ENCODE measurements at places on chromosomes 16 and 17.

GRCh38 chr17:67349420-67349819, 17.0 kb downstream of the PSMD12 start:
- ATAC-seq = no peak

DNA sequence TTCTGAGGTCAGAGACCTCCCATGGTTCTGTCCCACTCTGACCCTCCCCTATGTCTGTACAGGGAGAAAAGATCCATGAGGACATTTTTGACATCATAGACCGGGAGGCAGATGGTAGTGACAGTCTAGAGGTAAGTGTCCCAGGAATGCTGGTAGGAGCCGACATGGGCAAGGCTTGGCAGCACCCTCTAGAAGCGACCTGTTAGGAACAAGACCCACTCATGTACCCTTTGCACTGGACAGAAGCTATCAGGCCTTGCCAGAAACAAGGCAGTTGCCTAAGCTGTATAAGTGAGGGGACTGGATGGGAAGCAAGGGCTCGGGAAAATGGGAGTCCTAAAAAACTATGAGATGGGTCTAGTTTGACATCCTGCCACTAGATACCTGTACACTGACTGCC, 2.5 kb downstream of the TUBG1 start:
- no peak for ATAC-seq

- no peak for ATAC-seq
Observed at GRCh38 chr17:41962111-41962510, 4.5 kb upstream of the CNP start.

DNA sequence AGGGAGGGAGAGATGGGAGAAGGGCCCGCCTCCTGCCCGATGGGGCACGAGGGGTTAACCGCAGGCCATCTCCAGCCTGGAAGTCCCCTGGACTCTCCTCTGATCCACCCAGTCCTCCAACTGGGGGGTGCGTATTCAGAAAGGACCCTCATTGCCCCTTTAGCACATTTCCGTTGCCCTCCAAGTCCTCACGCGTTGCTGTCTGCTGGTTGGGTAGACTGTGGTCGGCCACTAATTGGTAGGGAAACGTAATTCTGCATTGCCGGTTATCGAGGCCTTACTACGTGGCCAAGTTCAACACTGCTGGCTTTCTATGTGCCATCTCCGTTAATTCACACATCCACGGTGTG, 103.4 kb downstream of the FOXL1 start:
- no peak for ATAC-seq

DNA sequence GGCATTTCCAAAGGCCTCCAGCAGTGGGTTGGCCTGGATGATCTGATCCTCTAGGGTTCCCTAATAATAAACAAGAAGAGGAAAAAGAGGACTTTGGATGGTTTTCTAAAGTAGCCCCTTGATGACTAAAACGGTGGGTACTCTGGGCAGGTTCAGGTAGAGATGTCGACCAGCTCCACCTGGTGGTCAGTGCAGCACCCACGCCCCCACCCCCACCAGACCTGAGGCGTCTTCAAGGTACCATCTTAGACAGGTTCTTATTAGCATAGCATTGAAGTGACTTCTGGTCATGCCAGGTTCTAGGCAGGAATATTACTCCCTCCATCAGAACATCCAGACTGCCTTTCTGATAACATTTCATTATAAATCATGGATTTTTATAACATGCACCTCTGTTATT, 15.0 kb downstream of the MYH13 start:
- no peak for ATAC-seq

GRCh38 chr17:9098242-9098825, 77.0 kb downstream of the NTN1 start:
- ATAC-seq = no peak

DNA sequence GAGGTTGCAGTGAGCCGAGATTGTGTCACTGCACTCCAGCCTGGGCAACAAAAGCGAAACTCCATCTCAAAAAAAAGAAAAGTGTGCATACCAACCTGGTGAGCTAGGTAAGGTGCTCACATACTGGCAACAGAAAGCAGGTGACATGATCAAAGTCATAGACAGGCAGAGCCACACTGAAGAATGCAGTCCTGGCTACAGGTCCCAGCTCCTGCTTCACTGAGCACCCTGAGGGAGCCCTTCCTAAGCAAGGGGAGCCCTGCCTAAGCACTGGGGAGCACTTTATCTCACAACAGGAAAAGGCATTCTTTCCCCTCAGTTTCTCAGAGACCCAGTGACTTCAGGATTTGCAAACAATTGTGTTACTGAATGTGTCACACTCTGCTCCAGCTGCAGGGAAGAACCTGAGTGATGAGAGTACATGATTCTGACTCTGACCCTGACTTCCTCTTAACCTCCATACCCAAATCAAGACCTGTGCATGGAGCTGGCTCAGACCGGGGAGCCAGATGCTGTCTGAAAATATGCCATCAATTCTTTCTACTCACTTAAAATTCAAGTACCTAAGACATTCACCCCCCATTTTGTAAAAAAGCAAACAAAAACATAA, 40.5 kb downstream of the ANKRD11 start:
- ATAC-seq = no peak

DNA sequence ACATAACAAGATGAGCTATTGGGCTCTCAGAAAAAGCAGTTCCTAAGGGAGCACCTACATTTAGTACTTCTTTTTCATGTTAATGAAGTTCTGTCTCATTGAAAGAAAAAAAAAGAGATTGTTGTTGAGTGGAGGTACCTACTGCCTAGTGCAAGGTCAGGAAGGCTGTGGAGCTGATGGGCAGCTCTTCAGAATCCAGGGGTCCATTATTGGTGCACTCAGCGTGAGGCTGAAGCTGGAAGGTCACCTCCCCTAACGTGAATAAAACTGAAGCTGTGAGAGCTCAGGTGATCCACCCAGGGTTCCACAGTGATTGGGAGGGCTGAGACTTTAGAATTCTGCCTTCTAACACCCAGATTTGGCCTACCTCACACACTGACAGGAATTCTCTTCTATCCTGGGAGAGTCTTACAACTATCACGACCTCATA, 153.9 kb upstream of the TBX2 start:
- ATAC-seq = no peak

DNA sequence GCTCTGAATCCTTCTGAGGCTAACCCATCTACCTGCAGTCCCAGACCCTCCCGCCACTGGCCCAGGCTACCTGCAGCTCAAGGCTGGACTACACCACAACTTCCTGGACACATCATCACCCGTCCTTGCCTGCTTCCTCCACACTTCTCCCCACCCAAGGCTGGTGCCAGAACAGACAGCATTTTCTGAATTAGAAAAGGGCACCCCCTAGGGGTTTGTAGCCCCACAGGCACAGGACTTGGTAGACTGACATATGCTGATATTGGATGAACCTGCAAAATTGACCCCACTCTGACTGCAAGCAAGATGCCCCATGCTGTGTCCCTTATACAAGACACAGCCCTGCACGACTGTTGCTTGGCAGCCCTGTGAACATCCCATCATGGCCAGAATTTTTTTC, 271.5 kb upstream of the C16orf82 start:
- ATAC-seq = no peak

- no peak for ATAC-seq
Observed at GRCh38 chr16:17858061-17858460, 387.3 kb upstream of the XYLT1 start.

DNA sequence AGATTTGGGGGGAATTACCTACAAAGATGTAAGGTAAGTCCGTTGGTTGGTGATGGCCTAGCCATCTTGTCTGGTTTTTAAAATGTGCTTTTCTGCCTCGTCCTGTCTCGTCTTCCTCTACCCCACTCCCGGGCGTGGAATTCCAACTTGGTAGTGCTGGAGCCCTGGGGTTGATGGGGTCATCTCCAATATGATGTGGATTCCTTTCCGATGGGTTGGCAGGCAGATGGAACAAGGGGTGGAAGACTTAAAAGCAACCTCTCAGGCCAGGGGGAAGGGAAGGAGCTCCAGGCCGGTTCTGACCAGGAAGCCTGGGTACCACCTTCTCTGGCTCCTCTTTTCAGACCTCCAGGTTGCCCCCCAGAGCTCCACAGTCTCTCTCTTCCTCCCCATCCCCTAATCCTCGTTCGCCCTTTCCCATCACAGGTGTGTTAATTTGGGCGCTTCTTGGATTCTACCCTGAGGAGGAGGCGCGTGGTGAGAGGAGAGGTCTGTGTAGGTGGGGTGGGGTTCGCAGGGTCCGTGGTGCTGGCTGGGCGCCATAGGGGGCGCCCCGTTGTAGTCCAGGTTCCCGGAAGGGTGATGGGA, 5.1 kb upstream of the HOXB2 start:
- ATAC-seq = no peak

DNA sequence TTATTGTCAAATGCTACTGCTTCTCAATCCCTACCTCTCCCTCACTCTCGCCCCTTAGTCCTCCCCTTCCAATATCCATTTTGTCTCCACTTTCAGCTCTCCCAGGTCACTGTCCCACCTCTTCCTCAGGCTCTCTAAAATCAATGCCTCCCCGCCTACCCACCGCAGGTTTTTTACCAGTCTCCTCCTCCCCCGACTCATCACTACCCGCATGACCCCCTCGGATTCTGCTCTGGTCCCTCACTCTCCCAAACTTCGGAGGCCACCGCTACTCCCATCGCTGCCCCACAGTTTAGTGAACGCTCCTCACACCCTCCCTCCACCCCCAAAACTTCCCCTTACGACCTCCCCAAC, 513 bp downstream of the CRLF3 start:
- ATAC-seq = no peak

DNA sequence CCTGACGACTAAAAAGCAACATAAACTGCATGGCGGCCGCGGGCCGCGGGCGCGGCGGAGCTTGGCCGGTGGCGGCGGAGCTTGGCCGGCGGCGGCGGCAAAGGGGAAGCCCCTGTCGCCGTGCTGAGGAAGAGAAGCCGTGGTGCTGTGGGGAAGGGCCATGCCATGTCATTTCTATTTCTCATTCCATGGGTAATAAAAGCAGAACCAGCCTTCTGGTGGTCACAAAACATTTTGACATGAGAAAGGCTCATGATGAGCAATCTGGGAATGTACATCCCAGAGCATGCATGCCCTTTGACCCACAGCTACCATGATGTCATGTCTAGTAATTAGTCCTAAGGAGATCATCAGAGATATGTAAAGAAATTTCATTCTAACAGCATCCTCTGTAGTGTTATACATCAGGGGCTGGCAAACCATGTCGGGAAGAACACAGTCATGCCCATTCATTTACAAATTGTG, 23.9 kb upstream of the HEATR6 start:
- ATAC-seq = peak; percentile 46

GRCh38 chr17:29363716-29364115, 26.4 kb upstream of the TAOK1 start:
- no peak for ATAC-seq

GRCh38 chr16:1713933-1714332, 7.9 kb downstream of the MAPK8IP3 start:
- no peak for ATAC-seq

DNA sequence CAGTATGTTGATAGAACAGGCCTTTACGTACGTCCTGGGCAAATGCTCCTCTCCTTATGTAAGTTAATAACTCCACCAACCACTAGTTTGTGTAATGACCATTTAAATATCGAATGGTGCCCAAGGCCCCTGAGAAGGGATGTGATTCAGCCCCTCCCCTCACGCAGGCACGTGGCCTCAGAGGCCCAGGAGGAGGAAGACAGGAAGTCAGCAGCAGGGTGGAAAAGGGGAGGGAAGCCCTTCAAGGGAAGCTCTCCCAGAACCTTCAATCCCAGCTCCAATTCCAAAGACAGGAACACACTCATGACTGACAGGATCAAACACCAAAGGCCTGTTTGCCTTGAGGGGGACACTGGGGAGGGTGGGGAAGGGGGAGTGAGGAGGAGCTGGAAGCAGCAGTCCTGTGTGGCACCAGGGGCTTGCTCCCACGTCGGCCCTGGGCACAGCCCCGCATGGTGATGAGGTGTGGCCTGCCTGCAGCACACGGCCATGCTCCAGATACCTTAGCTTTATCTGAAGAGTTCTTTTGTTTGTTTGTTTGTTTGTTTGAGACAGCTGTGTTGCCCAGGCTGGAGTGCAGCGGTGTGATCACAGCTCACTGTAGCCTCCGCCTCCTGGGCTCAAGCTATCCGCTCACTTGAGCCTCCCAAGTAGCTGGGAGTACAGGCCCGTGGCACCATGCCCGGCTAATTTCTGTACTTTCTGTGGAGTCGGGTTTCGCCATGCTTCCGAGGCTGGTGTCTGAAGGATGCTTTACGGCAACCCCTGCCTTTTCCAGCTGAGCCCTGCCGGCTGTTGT, 105.0 kb downstream of the ZNF778 start:
- peak; percentile 14 for ATAC-seq

- peak; percentile 53 for ATAC-seq
Observed at GRCh38 chr17:66255112-66255511, 25.9 kb upstream of the APOH start.

- no peak for ATAC-seq
Observed at GRCh38 chr17:20825539-20825938, 217.3 kb downstream of the USP22 start.

DNA sequence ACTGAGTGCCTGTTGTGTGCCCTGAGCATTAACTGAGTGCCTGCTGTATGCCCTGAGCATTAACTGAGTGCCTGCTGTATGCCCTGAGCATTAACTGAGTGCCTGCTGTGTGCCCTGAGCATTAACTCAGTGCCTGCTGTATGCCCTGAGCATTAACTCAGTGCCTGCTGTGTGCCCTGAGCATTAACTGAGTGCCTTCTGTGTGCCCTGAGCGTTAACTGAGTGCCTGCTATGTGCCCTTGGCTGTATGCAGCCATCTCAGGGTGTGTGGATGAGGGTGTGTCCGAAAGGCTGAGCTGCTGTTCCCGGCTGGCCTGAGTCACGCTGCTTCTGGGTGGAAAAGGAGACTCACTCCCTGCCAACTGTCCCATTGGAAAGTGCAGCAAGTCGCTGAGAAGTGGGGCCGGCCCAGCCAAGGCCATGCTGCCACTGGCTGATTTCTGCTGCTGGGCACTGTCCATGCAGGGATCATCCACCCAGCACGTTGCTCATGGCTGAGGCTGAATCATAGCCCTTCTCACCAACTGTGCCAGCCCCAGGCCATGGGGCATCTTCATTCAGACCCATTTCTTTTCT, 113.8 kb downstream of the OR1D5 start:
- ATAC-seq = no peak

GRCh38 chr16:89498839-89499238, 8.5 kb upstream of the ANKRD11 start:
- ATAC-seq = peak; percentile 34

DNA sequence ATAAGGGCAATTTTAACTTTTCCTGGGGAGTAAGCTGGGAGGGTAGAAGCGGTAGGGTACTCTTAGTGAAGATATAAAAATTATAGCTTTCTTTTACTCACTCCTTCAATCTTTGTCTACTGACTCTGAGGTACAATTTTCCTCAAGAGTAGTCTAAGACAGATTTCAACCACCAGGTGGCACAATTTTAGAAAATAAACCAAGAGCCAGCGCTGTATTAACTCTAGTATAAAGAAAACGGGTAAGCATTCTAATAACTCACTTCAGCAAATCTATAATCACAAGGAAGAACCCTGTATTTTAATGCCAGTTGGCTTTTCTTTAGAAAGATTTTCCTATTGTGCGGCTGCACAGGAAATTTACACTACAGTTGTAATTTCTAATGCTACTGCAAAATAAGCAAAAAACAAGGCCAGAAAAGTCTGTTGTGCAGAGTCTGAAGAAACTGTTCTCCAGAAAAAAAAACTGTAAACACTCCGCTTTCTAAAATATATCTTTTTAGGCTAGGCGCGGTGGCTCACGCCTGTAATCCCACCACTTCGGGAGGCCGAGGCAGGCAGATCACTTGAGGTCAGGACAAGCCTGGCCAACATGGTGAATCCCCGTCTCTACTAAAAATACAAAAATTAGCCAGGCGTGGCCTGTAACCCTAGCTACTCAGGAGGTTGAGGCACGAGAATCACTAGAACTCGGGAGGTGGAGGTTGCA, 1.9 kb downstream of the CMC2 start:
- no peak for ATAC-seq

GRCh38 chr16:86466696-86467406, 43.5 kb upstream of the FOXF1 start:
- ATAC-seq = no peak
